ENCODE measurements at places on chromosomes 5 and 9.

GRCh38 chr9:90325913-90326653, 316.5 kb downstream of the DIRAS2 start:
- no peak for DNase-seq

DNA sequence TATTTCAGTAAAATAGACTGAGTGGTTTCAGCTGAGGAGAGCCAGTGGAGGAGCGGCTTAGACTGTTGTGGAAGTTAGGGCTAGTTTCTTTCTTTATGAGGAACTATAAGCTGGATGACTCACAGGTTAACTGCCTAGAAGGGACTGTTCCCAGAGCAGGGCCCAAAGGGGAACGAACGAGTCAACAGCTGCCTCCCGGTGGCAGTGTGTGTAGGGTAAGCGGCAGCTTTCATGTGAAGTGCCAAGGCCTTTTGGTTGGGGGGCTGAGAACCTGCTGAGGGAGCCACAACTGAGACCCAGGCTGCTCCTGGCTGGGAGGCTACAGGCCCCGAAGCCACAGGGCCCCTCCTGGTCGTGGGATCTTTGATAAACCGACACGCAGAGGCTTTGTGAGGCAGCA, 7.0 kb downstream of the SQSTM1 start:
- DNase-seq = peak; percentile 76

GRCh38 chr9:96425500-96426169, 7.5 kb upstream of the ZNF367 start:
- DNase-seq = no peak

GRCh38 chr5:175870820-175871447, 444 bp upstream of the CPLX2 start:
- no peak for DNase-seq

DNA sequence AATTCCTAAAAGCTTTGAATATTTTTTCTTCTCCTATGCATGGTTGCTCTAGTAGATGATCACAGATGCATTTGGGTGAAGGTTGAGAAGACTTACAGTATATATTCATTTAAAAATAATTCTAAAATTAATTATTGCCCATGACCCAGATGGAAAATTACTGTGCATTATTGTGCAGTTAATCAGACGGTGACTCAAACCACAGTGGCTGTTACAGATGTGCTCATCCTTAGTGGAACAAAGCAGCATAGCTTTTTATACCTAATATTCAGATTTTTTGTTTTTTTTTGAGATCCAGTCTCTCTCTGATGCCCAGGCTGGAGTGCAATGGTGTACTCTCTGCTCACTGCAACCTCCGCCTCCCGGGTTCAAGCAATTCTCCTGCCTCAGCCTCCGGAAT, 10.7 kb downstream of the OR2V1 start:
- no peak for DNase-seq

- DNase-seq = no peak
These were observed 49.2 kb upstream of the STXBP1 start for GRCh38 chr9:127562841-127563401.

DNA sequence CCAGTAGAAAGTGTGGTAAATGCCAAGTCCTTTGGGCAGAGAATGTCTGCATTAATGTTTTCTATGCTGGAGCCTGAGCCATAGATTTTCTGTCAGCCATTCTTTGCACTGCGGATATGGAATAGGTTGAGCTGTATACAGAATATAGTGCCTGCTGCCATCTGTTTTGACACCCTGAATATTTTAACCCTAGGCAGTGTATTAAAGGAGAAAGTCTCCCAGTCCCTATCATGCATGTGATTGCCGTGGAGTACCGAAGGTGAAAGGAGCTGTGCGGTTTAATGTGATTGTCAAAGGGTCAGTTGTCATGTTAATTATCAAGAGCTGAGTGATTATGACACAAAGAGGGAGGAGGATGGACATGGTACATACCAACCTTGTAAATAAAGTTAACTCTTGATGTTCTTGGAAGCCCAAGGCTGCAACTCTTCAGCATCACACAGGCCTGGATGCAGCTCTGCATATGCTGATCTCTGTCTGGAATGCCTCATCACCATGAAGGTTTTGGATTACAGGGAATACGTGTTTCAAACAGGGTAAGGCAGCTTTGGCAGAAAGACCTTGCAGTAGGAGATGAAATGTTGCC, 247.1 kb upstream of the ELAVL2 start:
- DNase-seq = no peak

DNA sequence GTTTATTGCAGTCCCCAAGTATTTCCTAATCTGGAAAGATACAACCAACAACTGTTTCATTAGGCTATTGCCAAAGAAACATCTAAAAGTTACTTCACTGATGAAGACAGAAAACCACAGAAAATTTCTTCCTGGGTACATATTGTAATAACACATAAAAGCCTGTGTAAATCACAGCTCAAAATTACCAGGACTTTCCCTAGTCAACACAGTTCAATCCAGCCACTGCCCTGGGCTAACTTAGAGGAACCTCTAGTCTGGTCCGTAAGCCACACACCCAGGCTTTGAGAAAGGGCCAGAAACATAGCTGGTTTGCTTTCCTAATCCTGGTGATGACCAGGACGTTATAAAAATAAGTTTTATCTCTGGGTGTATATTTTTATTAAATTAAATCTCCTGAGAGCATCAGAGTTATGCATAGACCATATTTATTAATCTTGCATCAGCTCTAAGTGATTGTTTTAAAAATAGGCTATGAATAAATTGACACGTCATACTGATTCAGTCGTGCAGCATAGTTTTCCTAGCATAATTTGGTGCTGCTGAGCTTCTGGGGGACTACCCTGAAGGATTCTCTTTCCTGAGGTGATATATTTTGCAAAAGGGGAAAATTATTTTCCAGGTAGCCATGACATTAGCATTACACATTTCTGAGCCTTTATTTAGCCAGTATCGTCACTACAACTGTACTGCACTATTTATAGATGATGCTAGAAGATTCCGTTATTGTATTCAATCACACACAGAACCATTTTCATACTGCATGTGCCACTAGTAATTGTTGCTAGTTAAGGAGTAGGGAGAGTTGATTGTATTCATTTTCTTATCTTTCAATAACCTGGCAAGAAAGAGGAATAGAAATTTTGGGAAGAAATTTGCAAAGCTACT, 12.6 kb upstream of the MUSK start:
- DNase-seq = no peak

- no peak for DNase-seq
These were observed 586.2 kb upstream of the ADAMTS16 start for GRCh38 chr5:4553978-4554377.

DNA sequence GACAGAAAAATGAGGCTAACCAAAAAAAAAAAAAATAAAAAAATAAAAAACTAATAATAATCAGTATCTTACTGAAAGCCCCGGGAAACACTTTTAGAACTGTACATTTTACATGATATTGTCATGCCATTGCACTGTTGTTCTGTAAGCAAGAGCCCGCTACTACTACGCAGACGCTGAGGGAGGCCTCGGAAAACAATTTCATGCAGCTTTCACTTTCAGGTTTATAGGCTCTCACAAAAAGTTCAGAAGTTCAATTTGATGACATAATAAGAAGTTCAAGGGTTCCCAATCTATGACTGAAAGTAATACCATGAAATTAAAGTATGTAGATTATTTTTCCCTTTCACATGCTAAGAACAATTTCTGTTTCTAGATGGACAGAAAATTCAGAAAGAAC, 318.3 kb upstream of the ITGA1 start:
- DNase-seq = no peak

GRCh38 chr9:20570087-20570486, 52.2 kb downstream of the MLLT3 start:
- DNase-seq = no peak

DNA sequence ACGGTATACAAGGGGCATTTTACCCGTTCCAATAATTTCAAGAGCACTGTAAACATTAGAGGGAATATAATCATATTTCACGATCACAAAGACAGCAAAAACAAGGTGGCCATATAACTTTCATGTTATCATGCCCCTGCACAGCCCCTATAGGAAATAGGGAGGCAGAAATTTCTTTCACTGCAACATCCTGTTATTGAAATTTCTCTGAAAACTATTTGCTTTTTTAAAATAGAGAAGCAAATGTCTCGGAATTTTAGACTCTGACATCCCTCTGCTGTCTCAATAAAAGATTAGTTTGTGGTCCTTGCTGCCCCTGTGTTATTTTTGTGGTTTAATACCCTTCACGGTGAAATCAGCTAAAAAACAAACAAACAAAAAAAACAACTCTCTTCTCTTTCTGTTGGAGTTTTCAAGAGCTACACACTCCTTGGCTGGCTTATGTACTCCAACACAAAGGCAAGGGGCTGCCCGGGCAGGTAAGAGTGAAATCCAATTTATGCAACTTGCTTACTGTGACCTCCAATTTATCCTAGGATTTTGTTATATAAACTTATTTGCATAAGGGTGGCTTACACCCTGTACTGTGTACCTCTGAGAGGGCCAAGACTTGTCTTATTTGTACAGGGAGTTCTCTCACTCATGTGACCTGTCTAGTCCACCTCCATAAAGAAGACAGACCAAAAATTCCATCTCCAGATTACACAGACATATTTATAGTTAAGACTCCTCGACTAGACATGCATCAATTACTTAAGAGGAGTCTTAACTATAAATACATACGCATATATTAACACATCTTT, 223.6 kb downstream of the MLLT3 start:
- DNase-seq = peak; percentile 48

- DNase-seq = no peak
These were observed 48.6 kb downstream of the COL15A1 start for GRCh38 chr9:98992107-98992884.

DNA sequence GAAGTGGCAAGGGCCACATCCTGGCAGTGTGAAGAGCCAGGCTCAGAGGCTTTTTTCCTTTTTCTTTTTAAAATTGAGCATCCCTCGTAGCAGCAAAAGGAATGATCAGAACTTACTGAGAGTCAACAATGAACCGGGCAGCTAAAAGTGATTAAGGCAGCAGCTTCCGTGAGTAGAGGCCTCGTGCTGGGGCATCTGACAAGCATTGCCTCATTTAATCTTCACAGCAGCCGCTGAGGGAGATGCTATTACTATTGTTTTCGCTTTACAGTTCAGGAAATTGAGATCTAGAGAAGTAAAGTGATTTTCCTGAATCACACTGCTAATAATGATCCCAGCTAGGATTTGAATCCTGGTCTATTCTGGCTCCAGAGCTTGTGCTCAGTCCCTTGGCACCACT, 30.7 kb upstream of the PTGS1 start:
- DNase-seq = no peak

- DNase-seq = no peak
These were observed 11.2 kb downstream of the CDKN2A start for GRCh38 chr9:21982861-21983560.

DNA sequence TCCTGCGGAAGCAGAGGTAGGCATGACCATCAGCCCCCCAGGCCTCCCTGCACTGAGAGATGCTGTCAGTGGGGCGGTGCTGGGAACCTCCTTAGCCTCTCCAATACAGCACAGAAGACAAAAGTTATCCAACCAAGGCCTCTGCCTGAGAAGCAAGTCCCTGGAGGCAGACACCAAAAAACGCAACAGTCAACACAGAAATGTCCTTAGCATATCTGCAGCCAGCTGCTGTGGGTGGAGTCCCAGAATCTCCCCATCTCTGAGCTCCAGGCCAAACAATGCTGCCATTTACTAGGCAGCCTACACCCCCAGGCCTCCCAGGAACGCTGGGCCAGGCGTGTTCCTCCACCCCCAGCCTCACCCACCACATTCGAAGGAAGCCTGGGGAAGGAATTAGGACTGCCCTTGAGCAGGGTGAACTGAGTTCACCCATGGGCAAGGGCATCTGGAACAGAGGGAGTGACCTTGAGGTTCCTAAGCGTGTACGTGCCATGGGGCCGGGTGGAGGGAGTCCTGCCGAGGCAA, 43.7 kb downstream of the STK10 start:
- no peak for DNase-seq

- no peak for DNase-seq
These were observed 163.6 kb downstream of the SPATA31D1 start for GRCh38 chr9:82152181-82152580.

DNA sequence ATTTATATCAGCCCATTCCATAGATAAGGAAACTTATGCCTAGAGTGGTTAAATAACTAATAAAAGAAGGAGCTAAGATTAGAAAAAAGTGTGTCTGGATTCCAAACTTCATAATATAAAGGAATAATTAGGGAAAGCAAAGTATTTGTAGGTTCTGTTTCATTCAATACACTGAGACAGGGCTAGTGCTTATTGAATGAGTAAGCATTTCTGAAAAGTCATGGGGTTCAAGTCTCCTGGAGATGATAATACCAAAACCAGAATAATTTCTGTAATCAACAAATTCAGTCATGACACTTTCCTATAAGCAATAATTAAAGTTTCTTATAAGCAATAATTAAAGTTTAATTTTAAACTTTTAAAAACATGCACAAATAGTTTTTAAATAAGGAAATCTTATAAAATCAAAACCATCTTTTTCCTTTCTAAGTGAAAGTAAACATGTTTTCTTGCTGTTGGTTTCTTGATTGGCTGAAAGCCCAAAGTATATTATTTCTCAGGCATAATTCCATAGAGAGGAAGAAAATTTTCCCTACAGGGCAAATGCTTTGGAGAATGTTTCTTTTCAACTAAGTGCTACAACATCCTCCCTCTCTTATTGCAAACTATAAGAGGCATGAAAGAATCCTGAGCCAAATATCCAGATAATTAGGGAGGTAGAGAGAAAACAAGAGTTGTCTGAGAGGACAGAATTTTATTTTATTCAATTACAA, 510.2 kb downstream of the PRELID2 start:
- no peak for DNase-seq

- no peak for DNase-seq
These were observed 22.9 kb downstream of the KIF2A start for GRCh38 chr5:62328772-62329491.

DNA sequence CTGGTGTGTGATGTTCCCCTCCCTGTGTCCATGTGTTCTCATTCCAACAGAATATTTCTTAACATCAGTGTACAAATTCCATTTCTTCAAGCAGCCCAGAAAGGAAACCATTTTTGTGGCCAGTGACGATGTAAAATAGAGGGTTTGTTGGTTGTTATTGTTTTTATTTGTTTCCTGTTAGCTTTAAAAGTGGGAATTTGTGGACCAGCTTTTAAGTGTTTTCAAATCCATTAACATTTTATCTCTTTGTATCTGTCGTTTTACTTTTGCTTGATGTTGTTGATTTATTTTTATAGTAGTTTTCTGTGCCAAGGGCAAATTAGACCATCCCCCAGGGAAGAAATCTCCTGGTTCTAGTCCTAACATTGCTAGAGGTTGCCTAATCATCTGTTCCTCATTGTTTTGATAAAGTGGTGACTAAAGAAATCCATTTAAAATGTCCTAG, 100.0 kb downstream of the GDNF start:
- no peak for DNase-seq

- no peak for DNase-seq
These were observed 16.8 kb downstream of the SCAMP1 start for GRCh38 chr5:78377056-78377717.

GRCh38 chr9:124311283-124311682, 53.5 kb downstream of the NEK6 start:
- no peak for DNase-seq

GRCh38 chr5:146959360-146959759, 80.8 kb upstream of the PPP2R2B start:
- DNase-seq = no peak

Measured in KBM-7 (cell line).